Activated T-helper 9 cell treated with anti-CD3 and anti-CD28 coated beads, Interleukin-2, amount 50 U/mL, for 16 hours (primary cell): ENCODE measurements at places on chromosomes 12 and 14.
A peak's percentile ranks its signal among the peaks of the same experiment; 100 is the strongest.

DNA sequence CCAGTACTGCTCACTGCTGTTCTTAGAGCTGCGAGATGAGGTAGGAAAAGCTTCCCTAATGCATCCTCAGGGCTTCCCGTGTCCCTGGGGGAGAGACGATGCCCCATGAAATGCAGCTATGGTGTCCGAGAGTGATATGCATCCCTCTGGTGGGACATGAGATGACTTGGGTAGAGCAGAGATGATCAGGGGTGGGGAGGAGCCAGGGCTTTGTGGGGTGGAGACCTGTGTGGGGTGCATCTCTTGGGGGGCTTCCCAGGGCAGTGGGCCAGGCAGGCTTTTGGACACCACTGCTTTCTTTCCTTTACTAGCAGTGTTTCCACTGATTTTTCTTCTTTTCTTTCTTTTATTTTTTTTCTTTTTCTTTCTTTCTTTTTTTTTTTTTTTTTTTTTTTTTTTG is 147.3 kb downstream of the ADGRD1 start:
- no peak for DNase-seq

- DNase-seq: no peak
Measured at GRCh38 chr12:19945559-19946435, 422.5 kb upstream of the PDE3A start.

DNA sequence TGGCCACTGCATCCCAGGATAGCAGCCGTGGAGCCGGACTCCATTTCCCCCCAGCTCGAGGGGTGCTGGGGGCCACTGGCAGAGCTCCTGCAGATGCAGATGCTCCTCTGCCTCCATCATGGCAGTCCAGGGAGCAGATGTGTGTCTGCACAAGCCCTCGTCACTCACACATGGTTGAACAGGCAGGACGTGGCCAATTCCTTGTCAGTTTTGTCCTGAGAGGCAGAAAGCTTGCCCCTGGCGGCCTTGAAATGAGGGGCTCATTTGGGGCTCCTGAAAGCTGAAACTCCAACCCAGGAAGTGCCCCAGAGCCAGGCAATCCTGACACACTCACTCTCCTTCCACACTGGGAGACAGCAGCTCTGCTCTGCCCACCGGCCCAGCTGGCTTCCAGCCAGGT is 100.9 kb upstream of the C14orf180 start:
- DNase-seq: no peak

DNA sequence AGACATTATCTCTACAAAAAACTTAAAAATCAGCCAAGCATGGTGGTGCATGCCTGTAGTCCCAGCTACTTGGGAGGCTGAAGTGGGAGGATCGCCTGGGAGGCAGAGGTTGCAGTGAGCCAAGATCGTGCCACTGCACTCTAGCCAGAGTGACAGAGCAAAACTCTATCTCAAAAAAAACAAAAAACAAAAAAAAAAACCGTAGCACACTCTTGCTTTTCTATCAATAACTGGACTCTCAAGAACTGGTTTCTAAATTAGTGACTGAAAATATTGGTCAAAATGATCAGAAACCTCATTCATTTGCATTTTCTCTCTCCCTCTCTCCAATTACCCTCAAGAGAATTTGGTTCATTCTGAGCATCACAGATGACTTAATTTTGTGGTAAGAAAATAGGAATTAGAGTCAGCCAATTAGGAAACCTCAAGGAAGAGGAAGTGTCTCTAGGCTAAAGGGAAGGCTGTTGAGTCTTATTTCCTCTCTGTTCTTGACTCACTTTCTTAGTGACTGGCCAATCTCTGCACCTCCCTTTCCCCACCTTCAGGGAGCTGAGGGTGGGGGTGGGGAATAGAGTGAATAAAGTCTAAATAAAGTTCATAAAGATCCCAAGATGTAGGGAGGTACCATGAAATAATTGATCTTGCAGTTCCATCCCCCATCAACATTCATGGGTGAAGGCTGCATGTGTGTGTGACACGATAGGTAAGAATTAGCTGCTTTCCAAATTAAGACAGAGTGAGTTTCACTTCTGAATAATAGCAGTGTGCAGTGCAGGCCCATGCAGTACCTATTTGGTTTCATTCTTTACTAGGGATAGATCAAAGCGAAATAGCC is 6.8 kb upstream of the PSMA6 start:
- no peak for DNase-seq

DNA sequence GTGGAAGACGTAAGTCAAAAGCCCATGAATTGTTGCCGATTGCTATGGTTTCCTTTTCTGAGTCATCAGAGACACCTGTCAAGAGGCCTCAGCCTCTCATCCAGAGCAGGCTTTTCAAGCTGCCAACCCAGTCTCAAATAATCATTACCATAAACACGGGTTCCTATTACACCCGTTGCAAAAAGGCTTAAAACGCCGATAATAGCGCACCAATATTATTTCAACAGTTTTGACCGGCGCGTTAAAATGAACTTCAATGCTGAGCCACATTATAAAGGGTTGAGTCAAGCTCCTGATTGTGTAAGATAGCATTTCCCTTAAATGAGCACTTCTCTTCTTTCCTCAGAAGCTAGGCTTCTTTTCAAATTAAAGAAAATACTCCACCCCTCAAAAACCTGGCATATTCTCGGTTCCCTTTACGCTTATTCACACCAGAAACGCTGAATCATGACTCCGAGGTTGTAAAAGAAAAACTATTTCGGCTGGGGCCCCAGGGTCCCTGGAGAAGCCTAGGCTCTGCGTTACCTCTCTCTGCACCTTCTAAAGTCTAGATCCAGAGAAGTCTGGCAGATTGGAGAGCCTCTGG is 1.4 kb downstream of the TMTC1 start:
- DNase-seq: no peak

DNA sequence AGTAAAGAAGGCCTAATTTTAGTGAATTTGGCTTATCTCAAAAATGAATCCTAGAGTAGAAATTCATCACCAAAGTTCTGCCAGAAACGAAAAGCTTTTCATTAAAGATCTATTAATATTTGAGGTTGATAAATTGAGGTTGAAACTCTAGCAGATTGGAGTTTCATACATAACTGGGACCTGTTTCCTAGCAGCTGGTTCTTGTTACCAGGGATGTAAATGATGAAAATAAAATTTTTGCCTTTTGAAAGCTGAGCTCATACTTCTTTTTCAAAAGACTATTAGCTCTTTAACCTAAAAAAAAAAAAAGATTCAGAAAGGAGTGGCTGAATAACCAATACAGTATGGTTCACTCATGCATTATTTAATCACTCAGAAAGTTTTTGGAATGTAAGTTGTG is 98.3 kb downstream of the PTGER2 start:
- DNase-seq: no peak

- no peak for DNase-seq
Measured at GRCh38 chr12:93913845-93914244, 234.5 kb upstream of the PLXNC1 start.

GRCh38 chr12:53795927-53796326 is 44.1 kb upstream of the CISTR start:
- no peak for DNase-seq

- no peak for DNase-seq
Measured at GRCh38 chr14:92277031-92277430, 45.9 kb upstream of the SLC24A4 start.

GRCh38 chr12:123034865-123035264 is 54.4 kb downstream of the ARL6IP4 start:
- no peak for DNase-seq

DNA sequence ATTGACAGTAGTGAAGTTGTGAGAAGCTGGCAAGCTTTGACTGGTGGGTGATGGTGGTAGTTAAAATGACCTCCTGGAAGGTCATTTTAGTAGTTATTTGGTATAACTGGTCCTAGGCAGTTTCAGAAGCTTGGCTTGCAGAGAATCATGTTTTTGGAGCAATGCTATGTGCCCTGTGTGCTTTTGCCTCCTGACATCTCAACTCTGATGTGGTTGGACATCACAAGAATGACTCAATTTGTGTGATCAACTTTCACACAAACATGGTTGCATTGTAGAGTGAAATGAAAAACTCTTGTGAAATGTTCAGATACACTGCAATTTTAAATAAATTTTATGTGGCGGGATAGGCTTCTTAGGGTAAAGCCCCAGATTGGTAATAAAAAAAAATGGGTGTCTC is 8.3 kb upstream of the ABCD2 start:
- no peak for DNase-seq

- DNase-seq: no peak
Measured at GRCh38 chr12:114674251-114675047, 9.5 kb downstream of the TBX3 start.

DNA sequence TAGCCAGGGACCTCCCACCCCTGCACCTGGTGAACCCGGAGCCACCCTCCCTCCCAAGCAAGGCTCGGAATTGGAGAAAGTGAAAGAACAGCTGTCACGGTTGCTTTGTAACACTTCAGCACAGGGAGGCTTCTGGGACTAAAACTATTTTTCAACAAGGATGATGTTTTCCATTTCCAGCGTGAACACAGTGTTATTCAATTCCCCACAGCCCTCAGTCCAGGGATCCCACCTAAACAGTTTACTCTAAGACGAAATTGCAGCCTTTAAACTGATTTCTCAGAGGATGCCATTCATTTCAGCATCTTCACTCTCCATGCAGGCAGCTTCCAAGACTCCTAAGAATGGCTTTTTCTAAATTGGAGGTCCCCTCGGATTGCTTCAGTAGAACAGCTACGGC is 229.2 kb downstream of the SLC15A4 start:
- DNase-seq: no peak

GRCh38 chr14:85451421-85451820 is 78.5 kb upstream of the FLRT2 start:
- no peak for DNase-seq

GRCh38 chr12:121982950-121983349 is 38.7 kb upstream of the BCL7A start:
- DNase-seq: no peak

GRCh38 chr14:39827901-39828655 is 395.8 kb upstream of the FBXO33 start:
- no peak for DNase-seq

- no peak for DNase-seq
Measured at GRCh38 chr14:94004015-94004414, 6.9 kb downstream of the CCDC197 start.

GRCh38 chr14:53183611-53184010 is 30.5 kb upstream of the DDHD1 start:
- no peak for DNase-seq

- no peak for DNase-seq
Measured at GRCh38 chr12:15608941-15609340, 180.2 kb downstream of the EPS8 start.

DNA sequence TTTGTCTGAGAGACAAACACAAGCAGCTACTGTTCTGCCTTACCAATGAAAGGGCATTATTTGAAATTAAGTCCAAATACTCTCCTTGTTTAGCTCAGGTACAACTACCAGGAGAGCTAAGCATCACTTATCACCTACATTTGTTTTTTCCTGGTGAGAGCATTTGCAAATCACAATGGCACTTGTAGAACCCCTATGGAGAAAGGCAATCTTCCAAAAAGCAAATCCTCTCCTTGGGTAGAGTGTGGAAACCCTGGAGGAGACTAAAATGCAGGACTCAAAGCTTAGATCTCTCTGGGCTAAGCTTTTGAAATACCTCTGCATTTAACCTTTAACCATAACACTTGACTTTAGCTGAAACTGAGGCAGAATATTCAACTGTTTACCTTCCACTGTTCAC is 20.8 kb downstream of the GTSF1 start:
- DNase-seq: no peak

GRCh38 chr14:62189698-62190097 is 427.5 kb downstream of the SNAPC1 start:
- no peak for DNase-seq

- no peak for DNase-seq
Measured at GRCh38 chr12:28415755-28416154, 225.5 kb downstream of the CCDC91 start.

DNA sequence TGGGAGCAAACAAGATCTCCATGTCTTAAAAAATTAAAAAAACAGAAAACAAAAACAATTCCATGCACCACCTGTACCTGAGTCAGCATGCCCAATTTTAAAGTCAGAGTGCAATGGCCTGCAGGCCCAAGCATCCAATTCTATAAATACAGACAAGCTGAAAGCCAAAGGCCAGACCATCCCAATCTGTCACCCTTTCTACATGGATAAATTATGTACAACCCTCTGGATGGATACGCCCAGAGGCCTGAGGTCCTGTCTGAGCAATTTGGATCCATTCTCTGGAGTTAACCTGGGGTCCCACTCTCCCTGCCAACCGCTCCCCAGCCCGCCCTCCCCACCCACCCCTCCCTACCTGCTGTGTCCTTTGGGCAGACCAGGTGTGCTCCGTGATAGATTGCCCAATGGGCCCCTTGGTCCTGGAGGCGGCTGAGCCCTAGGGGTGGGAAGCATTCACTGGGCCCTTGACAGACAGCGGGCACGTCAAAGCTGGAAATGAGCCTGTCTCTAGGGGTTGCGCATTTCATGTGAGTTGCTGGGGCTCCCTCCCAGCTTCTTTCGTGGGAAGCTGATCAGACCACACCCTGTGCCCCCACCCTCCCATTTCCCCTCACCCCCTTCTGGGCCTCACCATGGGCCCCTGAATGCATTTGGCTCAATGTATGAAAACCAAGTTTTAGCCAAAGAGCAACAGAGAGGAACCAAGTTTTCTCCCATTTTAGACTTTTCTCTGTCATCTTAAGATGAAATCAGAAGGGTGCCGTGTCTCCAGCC is 171.3 kb downstream of the BCL11B start:
- DNase-seq: no peak

DNA sequence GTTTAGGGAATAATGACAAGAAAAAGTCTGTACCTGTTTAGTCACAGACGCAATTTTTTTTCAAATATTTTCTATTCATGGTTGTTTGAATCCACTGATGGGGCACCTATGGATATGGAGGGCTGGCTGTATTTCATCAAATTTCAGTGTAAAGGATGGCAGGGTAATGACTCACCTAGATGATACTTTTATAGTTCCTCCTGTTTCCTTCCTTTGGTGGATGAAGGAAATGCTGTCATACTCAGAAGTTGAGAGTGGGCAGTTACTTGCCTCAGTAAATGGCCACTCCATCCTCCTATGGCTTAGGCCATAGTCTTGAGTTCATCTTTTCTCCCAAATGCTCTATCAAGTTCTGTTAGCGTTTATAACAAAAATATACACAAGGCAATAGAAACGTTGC is 18.9 kb upstream of the C12orf71 start:
- no peak for DNase-seq

GRCh38 chr12:51330186-51330585 is 6.2 kb upstream of the BIN2 start:
- no peak for DNase-seq

- peak; percentile 4 for DNase-seq
Measured at GRCh38 chr12:120710805-120711296, 593 bp downstream of the UNC119B start.

- no peak for DNase-seq
Measured at GRCh38 chr14:64092940-64093339, 201.2 kb downstream of the ESR2 start.

GRCh38 chr14:92456215-92457015 is 57.2 kb upstream of the RIN3 start:
- DNase-seq: no peak
